ENCODE measurements at places on chromosomes 7 and 10.

- no peak for DNase-seq
Measured at GRCh38 chr7:132145466-132145865, 430.8 kb downstream of the PLXNA4 start.

GRCh38 chr7:46853451-46853850, 728.5 kb downstream of the TNS3 start:
- DNase-seq: no peak

DNA sequence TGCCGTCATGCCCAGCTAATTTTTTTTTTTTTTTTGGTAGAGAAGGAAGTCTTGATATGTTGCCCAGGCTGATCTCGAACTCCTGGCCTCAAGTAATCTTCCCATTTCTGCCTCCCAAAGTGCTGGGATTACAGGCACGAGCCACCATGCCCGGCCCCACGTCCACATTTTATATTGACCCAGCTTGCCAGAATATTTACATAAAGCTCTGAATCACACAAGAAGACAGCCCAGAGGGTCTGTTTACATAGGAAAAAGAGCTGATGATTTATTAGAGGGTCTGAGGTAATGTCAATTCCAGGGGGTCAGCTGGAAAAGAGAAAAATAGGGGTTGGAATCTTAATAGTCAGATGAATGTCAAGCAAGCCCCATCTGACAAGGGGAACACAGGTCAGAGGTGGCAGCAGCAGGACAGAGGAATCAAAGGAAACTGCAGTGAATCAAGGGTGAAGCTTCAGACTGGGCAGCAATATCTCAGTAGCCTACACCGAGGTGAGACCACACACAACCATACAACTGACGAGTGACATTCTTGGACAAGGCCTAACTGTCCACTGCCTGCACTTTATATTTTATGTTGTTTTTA, 15.8 kb upstream of the SLF2 start:
- no peak for DNase-seq

GRCh38 chr7:37391791-37392672, 56.6 kb downstream of the ELMO1 start:
- DNase-seq: no peak

DNA sequence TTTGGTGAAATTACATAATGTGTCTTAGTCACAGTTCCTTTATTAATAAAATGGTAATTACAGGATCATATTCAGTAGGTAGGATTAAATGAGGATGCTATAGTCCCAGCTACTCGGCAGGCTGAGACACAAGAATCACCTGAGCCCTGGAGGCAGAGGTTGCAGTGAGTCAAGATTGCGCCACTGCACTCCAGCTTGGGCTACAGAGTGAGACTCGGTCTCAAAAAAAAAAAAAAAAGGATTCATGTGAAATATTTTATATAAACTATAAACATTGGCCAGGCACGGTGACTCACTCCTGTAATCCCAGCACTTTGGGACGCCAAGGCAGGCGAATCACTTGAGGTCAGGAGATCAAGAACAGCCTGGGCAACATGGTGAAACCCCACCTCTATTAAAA, 197.9 kb downstream of the IMMP2L start:
- DNase-seq: no peak

GRCh38 chr10:124126983-124127385, 33.6 kb upstream of the CHST15 start:
- no peak for DNase-seq

DNA sequence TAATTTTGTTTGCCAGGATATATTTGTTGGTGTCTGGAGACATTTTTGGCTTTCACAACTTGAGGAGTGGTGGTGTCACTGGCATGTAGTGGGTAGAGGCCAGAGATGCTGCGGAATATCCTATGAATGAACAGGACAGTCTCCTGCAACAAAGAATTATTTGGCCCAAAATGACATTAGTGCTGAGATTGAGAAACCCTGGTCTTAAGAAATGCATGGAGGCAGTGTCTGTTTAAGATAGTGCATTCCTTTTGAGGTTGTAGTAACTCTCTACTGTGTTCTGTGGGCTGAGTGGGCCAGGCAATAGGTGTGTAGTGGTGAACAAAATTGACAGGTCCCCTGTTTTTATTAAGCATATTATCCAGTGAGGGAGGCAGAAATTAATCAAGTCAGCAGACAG, 165.5 kb downstream of the CDK14 start:
- DNase-seq: no peak

GRCh38 chr7:105831824-105832535, 44.4 kb downstream of the ATXN7L1 start:
- DNase-seq: no peak

DNA sequence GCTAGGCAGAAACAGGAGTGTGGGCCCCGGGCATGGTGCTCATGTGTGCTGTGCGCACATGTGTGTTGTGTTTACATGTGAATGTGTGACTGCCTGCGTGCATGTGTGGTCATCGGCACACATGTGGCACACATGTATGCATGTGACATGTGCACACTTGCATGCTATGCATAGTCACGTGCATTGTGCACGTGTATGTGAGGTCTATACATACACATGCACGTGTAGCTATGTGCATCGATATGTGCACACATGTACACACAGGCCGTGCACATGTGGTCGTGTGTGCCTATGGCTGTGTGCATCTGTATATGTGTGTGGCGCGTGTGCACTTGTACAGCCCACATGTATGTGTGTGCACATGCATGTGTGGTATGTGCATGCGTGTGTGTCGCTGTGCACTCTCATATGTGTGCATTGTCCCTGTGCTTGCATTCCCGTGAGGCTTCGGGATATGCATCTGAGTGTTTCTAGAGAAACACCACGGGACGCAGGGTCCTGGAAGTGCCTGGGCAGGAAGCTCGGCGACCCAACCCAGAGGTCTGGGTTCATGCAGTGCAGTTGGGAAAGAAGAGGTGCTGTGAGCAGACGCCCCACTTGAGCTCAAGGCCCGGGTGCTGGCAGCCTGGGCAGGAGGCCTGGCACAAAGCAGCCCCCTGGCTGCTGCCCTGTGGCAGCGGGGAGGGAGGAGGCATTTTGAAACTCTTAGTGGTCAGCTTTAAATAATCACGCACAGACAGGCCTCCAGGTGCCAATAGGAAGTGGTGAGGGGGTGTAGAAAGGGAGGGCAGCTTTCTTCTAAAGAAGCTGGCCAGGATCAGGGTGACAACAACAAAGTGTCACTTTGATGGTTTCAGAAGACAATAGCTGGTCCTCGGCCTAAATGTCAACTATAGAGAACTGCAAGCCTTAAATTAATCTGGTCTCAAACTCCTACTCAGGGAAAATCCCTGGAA, 410.0 kb upstream of the MGMT start:
- no peak for DNase-seq

DNA sequence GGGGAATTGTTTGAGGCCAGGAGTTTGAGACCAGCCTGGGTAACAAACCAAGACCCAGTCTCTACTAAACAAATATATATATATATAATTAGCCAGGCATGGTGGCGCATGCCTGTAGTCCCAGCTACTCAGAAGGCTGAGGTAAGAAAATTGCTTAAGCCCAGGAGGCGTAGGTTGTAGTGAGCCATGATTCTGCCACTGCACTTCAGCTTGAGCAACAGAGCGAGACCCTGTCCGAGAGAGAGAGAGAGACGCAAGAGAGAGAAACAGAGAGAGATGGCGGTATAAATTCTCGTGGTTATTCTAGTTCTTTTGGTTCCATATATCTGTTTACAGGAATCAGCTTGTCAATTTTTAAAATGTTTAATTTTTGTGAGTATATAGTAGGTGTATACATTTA, 94.0 kb downstream of the TBXAS1 start:
- no peak for DNase-seq

DNA sequence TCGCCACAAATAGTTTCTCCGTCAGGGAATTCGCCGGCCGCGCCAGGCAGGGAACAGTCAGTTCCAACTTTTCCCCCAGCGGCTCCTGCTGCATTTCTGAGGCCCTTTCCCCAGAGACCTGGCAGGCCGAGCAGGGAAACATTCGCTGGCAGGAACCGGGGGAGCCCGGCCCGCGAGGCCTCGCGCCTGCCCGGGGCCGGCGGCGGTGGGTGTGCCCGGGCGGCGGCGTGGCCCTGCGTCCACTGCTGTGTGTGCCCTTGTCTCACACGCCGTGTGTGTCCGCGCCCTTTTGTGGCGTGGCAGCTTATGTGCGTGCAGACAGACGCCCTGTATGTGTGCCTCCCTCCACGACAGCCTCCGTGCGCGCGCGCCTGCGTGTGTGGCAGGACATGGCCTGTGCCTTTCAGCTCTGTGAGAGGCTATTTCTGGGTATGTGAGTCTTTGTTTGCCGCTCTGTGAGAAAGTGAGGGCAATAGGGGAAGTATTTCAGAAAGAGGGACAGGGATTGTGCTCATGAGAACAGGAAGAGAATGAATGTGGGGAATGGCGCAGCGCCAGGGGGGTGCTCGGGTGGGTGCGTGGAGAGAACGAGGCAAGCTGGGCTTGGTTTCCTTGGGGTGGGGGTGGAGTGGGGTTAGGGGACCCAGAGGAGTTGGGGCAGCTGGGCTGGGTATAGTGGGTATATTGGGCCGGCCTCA, 689 bp upstream of the SMARCD3 start:
- DNase-seq: no peak

- peak; percentile 45 for DNase-seq
Measured at GRCh38 chr10:43781480-43782361, 133.0 kb upstream of the ZNF32 start.

GRCh38 chr10:104045151-104046089, 40.3 kb downstream of the COL17A1 start:
- DNase-seq: no peak

DNA sequence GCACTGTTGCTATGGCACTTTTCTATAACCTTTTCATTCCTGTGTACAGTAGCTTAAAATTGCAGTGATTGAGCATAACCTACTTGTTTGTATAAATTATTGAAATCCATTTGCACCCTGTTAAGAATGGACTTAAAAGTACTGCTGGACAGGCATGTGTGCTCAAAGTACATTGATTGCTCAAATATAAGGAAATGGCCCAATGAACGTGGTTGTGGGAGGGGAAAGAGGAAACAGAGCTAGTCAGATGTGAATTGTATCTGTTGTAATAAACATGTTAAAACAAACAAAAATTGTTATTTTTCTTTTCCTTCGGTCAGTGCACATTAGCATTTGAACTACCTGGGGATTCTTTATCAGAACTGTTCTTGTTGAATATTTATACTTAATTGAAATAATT, 57.1 kb upstream of the BAMBI start:
- DNase-seq: no peak
